ENCODE measurements at places on chromosomes 2 and 18.

DNA sequence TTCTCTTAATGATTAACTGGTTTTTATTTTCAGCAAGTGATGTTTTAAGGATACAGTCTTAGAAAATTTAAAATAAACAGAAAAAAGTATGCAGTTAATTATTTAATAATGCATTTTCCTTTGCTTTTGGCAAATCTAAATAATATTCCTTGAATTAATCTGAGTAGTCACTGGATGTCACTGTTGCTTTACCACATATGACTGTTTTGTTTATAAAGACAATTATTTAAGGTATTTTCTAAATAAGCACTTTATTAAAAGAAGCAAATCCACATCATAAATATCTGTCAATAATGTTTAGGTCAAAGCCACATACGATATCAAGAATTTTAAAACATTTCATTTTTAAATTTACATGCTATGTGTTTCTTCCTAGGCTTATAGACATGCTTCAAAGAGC lies 40.6 kb upstream of the TFPI start:
- no peak overlapping the region for H3K4me3 ChIP-seq
- H3K27ac ChIP-seq, result no peak overlapping the region
- no peak for DNase-seq

DNA sequence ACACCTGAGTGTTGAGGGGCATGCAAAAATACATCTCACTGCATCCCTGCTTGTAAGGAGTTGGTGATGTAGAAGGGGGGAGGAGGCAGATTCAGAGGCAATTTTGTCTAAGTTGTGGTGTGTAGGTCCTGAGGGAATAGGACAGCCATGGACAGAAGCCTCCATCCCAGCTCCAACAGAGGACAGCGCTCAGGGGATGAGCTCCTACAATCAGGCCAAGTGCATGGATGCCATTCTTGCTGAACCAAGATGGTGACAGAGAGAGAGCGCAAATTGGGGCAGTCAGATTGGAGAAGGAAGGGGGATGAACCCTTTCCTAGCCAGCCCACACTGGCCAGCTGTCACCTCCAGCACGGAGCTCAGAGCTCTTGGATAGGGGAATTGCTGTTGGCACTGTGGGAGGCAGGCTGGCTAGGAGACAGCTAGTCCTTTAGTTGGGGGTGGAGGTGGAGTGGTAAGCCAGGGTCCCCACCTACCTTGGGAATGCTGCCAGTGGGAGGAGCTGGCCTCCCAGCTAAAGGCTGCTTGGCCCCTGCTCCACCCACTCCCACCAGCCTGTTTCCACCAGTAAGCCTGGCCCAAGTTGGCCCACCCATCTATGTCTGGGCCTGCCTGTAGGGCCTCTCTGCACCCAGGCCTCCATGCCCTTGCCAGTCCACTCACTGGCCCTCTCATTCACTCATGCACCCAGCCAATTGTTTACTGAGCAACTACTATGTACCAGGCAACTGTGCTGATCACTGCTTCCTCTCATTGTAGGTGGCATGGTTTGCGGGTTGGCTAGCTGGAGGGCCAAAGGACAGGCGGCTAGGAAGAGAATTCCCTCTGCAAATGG lies 2.5 kb upstream of the PER2 start:
- no peak overlapping the region for H3K27ac ChIP-seq
- peaks cover 5% of the 10 kb centered on the region for H3K27me3 ChIP-seq
- no peak overlapping the region for H3K4me3 ChIP-seq

DNA sequence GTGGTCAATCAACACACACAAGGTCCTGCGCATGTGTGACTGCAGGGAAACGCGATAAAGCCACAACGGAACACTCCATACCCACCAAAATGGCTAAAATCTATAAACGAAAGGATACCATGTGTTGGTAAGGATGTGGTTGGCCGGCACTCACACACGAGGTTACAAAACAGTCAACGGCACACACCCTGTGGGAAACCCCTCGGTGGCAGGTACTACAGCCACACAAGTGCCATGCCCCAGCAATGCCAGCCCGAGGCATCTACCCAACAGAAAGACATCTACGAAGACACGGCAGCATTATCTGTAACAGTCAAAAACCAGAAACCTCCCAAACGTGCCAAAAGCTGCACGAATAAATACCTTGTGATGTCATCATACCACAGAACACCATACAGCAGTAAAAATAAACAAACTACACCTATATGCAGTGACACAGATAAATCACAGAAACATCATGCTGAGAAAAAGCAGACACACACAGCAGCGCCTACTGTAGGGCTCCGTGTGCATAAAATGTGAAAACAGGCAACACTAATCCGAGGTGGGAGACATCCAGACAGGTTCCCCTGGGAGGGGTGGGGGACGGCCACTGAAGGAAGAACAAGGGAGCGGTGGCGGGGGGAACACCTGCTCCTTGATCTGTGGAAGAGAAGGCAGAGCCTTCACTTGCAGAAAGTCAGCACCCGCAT lies 36.7 kb downstream of the HDAC4 start:
- H3K4me1 ChIP-seq, result no peaks in the 10 kb centered on the region
- no peak overlapping the region for H3K27ac ChIP-seq
- no peaks in the 10 kb centered on the region for H3K27me3 ChIP-seq
- DNase-seq, result no peak
- H3K4me3 ChIP-seq, result no peak overlapping the region

DNA sequence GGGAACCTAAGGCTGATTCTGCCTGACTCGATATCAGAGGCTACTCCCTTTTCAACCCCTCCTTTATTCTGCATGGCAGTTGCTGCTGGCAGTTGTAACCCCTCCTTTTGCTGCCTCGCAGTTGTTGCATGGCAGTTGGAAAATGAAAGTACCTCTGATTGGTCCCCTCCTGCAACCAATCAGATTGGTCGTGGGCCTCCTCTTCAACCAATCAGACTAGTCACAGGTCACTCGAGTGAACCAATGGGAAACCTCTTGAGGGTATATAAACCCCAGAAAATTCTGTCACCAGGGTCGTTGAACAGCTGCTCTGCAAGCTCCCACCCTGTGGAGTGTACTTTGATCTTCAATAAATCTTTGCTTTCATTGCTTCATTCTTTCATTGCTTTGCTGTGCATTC lies 294.3 kb upstream of the SLC8A1 start:
- H3K27me3 ChIP-seq, result no peaks in the 10 kb centered on the region
- H3K27ac ChIP-seq, result no peak overlapping the region
- H3K36me3 ChIP-seq, result no peaks in the 10 kb centered on the region
- H3K4me3 ChIP-seq, result no peak overlapping the region

- no peaks in the 10 kb centered on the region for H3K4me1 ChIP-seq
- H3K27ac ChIP-seq, result no peak overlapping the region
- no peak for DNase-seq
- no peaks in the 10 kb centered on the region for H3K27me3 ChIP-seq
Observed at GRCh38 chr2:102008490-102008889, 16.7 kb downstream of the IL1R2 start.

- no peaks in the 10 kb centered on the region for H3K27me3 ChIP-seq
- H3K4me3 ChIP-seq, result no peak overlapping the region
- no peak overlapping the region for H3K27ac ChIP-seq
- no peak for DNase-seq
- no peaks in the 10 kb centered on the region for H3K36me3 ChIP-seq
Observed at GRCh38 chr2:187078297-187078696, 229.3 kb upstream of the ZSWIM2 start.

DNA sequence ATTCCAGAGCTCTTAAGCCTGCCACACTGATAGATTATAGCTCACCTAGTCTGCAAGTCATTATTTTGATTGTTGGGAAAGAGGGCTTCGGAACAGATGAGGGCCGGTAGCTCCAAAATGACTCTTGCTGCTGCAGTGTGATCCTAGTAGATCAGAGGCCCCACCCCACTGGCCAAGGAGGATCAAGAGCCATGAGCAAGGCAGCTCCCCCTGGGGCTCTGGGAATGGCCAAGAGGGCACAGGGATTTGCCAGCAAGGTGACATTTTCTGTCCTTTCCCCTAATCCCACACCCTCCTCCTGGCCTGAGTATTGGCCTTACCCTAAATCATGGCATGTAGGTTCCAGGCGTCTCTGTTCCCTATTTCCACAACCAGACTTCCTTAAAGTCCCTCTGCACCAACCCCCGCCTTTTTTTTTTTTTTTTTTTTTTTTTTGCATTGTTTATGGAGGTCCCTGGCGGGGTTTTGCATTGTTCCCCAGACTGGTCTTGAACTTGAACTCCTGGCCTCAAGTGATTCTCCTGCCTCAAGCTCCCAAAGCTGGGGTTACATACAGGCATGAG lies 36.5 kb downstream of the EIF4E2 start:
- H3K4me3 ChIP-seq, result no peak overlapping the region
- H3K27ac ChIP-seq, result no peak overlapping the region
- H3K4me1 ChIP-seq, result peaks cover 13% of the 10 kb centered on the region

DNA sequence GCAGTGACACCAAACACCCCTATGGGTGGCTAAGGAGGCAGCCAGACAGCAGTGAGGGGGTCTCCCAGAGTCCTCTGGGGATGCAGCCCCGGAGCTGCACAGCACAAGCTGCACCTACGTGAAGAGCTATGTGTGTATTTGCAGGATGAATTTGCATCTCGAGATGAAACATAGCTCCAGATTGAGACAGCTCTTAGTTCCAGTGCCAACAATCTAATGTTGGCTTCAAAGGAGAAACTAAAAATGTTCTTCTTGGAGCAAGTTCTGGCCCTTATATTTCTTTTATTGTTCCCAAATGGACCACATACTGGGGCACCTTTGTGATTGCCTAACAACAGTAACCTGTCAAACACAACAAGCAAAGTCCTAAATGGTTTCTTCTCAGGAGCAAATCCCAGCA lies 233.9 kb downstream of the SLC4A3 start:
- no peaks in the 10 kb centered on the region for H3K4me1 ChIP-seq
- H3K27me3 ChIP-seq, result no peaks in the 10 kb centered on the region
- H3K36me3 ChIP-seq, result no peaks in the 10 kb centered on the region
- no peak overlapping the region for H3K4me3 ChIP-seq

- no peak overlapping the region for H3K27ac ChIP-seq
- no peak overlapping the region for H3K4me3 ChIP-seq
- H3K36me3 ChIP-seq, result no peaks in the 10 kb centered on the region
- no peaks in the 10 kb centered on the region for H3K27me3 ChIP-seq
- DNase-seq, result no peak
Observed at GRCh38 chr2:164981217-164981990, 26.1 kb upstream of the SLC38A11 start.

DNA sequence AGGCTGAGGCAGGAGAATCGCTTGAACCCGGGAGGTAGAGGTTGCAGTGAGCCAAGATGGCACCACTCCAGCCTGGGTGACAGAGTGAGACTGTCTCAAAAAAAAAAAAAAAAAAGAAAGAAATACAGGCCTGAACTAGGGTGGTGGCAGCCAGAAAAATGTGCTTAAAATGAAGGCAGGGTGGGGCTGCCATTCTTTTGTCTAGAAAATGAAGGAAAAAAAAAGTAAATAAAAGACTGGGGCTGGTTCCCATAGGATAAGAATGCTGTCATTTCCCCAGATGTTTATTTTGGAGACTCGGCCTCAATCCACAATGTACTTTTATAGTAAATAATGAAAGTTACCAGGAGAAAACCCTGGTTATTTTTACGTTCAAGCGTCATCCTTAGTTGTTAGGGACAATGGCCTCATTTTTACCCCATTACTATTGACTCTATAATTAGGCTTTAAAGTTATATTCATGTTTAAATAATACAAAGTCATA lies 58.9 kb downstream of the ATP8B1 start:
- DNase-seq, result no peak
- H3K36me3 ChIP-seq, result no peaks in the 10 kb centered on the region
- H3K4me1 ChIP-seq, result peaks cover 48% of the 10 kb centered on the region

- H3K4me3 ChIP-seq, result no peak overlapping the region
- H3K36me3 ChIP-seq, result no peaks in the 10 kb centered on the region
Observed at GRCh38 chr2:40474306-40474705, 22.4 kb upstream of the SLC8A1 start.
